ENCODE measurements at places on chromosomes 3 and 15.

GRCh38 chr15:71334873-71335272 is 219.6 kb downstream of the THSD4 start:
- DNase-seq: no peak

DNA sequence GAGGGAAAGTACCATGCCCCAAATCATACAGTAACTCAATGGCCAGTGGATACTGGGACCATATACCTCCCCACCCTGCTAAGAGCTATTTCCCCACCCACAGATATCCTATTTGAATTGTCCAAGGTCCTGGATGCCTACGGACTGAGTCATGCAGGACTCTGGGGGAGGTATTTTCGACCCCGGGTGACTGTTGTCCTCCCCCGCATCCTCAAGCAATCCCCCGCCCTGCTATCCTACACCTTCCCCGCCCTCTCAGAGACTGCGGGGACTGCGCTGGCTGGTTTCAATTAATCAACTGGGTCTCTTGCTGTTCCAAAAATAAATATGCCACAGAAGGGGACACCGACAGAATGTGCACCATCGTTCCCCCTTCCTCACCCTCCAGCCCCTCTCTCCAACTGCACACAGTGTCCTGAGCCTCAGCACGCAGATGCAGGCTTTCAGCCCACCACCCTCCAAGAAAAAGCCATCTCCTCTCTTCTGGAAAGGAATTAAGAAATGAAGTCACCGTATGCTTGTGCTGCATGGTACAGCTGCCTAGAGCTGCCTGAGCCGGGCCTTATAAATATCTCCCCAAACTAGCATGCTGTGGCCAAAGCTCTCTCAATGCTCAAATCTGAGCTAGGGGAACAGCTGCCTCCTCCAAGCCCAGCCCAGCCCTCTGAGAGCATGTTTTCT is 8.1 kb downstream of the CAV3 start:
- peak; percentile 83 for DNase-seq

GRCh38 chr15:82838096-82838735 is 28.8 kb downstream of the WHAMM start:
- no peak for DNase-seq

- no peak for DNase-seq
These were observed 219.8 kb downstream of the ULK4 start for GRCh38 chr3:41742121-41742520.

GRCh38 chr3:185824051-185825005 is 514 bp downstream of the IGF2BP2 start:
- peak; percentile 45 for DNase-seq

GRCh38 chr3:33577173-33577572 is 137.0 kb upstream of the UBP1 start:
- DNase-seq: no peak

- DNase-seq: no peak
These were observed 92.1 kb upstream of the TSPAN3 start for GRCh38 chr15:77162872-77163633.

- DNase-seq: no peak
These were observed 149.4 kb downstream of the SHOX2 start for GRCh38 chr3:157956850-157957249.

- DNase-seq: no peak
These were observed 2.0 kb downstream of the ATP10A start for GRCh38 chr15:25860885-25861866.

GRCh38 chr3:140103166-140103565 is 168.2 kb downstream of the CLSTN2 start:
- no peak for DNase-seq

GRCh38 chr3:140593766-140594165 is 84.1 kb upstream of the TRIM42 start:
- no peak for DNase-seq

DNA sequence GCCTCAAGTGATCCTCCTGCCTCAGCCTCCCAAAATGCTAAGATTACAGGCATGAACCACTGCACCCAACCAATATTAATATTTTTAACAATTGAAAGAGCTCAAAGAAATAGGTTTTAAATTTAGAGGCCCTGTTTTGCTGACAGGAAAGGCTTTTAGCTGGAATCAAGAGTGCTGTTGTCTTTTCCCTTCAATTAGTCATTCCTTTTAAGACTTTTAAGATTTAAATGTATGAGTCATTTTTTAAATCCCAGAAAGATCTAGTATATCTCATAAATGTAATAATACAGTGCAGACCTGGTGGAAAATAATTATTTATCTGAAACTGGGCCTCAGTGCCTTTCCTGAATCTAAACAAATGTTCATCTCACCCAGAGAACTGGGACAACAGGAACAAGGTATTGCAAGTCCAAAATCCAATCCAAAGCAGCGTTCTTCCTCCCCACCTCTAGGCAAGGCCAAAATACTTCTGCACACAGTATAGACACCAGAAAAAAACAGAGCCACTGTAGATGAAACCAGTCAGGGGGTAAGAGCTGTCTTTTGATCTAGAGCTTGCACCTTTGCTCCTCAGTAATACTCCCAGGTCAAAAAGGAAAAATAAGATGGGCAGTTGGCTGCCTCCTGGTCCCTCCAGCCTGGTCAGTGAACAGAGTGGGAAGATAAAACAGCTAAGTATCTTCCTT is 14.4 kb downstream of the AGTR1 start:
- DNase-seq: no peak

- DNase-seq: no peak
These were observed 2.3 kb upstream of the SYNM start for GRCh38 chr15:99102332-99103235.

GRCh38 chr3:131795390-131796090 is 239.3 kb downstream of the CPNE4 start:
- peak; percentile 81 for DNase-seq

DNA sequence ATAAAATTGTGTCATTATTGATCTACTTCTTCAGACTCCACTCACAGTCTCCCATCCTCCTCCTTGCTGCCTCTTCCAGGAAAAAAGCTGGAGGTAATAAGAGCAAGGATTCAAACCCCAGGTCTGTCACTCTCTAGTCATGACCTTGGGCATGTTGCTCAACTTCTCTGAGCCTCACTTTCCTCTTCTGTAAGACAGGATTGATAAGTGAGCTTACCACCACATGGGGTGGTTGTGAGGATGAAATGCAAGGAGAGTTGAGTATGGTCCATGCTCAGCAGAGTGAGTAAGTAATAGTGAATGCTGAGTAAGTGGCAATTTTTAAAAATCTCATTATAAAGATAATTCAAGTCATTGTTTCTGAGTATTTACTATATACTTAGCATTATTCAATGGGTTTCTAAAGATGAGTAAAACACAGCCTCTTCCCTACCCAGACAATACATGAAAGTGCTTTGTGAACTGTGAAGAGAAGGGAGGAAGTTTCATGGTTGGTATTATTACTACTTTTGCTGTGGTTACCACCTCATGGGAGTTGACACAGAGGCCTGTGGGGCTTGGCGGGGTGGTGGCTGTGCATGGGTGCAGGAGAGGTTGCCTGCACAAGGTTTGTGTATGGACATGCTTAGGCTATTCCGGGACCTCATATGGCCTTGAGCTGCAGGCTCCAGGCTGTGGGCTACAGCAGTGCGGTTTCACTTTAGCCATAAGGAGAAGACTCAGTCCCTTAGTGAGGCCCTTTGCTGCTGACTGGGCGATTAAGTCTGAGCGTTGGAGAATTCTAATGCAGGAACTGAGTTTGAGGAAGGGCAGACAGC is 30.0 kb downstream of the SLC6A11 start:
- DNase-seq: no peak

- DNase-seq: no peak
These were observed 21.6 kb downstream of the IQSEC1 start for GRCh38 chr3:13051581-13051980.

DNA sequence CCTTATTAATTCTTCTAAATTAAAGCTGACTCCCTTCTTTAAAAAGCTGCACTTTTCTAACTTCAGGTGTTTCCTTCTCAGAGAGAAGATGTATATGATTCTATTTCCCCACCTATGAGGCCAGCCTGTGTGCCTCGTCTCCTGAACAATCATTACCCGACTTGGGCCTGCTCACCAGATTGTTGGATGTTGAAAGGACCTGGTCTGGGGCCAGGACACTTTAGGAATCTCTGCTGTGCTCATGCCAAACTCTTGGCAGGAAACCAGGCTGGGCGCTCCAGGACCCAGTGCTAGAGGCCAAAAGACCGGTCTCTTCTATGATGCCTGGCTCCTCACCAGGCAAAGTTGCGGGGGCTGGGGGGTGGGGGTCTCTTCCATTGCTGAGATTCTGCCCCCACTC is 16.9 kb upstream of the LRRC31 start:
- no peak for DNase-seq

DNA sequence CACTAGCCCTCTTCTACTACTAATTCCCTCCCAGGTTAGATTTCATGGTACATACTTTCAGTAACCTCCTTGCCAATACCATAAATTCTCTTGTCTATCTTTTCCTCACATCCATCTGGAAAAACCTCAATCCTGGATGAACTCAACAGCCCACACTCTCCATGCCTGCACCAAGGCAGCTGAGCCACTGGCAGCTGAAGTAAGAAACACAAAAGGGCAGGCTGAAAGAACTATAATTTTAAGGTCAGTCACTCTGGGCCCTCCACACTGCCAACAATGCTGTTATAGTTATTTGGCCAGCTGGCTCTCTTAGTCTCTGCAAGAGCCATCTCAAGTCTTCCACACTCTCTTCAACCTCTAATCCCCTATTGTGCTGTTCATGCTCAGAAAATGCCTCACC is 15.1 kb upstream of the TIPARP start:
- DNase-seq: no peak

DNA sequence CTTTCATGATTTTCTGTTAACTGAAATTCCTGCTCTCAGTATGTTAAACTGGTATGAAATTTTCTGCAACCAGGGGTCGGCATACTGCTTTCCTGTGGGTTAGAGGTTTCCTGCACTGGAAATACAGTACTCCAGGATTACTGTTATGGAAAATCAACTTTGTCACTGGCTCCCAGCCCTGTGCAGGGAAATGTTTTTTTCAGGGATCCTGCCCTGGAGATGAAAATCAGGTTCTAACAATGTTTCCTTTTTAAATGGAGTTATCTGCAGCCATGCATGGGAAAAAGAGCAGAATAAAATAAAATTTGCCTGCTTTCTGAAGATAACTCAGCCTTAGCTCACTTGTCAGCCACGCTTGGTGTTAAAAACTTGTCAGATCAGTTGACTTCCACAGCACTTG is 220.4 kb downstream of the IL5RA start:
- no peak for DNase-seq

GRCh38 chr3:188905547-188905946 is 266.2 kb upstream of the TPRG1 start:
- no peak for DNase-seq

DNA sequence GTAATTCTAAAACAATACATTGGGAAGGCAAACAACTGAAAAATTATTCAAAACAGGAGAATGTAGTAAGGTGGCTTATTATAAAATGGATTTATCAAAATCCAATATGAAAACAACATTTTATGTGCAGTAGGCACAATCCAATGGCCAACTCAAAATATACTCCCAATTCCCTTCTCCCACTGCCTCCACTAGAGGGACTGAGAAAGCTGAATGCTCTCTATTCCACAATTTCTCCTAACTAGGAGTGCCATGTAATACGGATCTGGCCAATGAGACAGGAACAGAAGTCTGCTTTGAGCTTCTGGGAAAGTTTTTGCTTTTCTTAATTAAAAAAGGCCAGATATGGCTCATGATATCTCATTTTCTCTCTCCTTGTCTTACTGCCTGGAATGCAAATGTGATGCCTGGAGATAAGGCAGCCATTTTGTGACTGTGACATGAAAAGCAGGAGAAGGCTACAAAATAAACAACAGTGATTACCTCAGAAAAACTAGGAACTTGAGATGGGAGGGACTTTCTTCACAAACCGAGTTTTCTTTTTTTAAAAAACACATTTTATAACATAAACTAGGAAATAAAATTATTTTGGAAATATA is 18.8 kb upstream of the VGLL4 start:
- DNase-seq: no peak

DNA sequence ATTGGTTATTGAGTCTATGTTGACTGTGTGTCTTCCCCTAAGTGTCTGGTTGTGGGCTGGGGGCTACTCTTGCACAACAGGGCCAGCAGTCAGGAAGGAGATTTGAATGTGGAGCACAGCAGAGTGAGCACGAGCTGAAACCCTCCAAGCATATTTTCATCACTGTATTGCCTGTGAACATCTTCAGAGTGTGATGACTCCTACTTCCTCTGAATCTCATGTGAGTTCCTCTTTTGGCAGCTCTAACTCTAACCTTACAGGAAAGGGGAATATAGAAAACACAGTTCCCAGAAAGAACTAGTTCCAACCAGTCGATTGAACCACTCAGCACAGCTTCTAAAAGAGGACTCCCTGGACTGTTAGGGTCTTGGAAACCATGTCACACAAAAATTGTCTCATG is 211.6 kb downstream of the RAP2B start:
- no peak for DNase-seq

DNA sequence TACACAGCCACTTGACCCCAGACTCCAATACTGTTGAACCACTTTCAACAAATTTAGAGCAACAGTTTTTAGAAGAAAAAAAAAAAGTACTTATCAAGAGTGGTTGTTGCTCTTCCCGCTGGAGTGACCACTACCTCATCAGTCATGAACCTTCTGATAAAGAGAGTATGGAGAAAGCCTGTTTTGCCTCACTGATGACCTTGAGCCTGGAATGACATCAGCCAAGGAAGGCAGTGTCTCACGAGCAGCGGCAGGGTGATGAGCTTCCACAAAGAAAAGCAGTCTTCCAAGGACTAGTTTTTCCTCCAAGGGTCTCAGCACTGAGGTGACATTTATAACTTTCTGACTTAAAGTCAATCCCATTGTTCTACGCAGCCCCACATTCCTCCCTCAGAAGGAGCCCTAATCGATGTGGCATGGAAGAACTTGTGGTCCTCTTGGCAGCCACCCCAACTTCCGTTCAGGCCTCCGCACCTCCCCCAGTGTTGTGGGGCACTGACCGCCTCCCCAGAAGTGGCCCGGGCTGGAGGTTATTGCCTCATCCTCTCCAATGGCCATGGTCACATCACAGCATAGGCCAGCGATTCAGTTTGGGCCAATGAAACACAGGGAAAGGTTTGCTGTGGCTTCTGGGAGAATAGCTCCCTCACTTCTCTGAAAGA is 1.8 kb upstream of the CYP11A1 start:
- no peak for DNase-seq

DNA sequence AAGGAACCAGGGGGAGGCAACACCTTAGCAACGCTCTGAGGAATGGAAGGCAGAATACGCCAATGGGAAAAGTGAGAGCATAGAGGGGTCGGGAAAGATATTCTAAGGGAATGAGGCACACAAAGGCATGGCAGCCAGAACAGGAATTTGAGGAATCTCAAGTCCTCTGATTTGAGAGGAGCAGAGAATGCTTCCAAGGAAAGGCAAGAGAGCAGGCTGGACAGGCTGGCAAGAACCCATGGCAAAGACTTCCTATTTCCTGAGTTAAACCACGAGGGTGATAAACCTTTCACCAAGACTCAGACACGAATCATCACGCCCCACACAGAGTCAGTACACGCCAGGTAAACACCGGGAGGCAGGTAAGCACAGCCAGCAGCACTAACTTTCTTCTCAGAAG is 109.8 kb downstream of the IGF2BP2 start:
- DNase-seq: peak; percentile 44

DNA sequence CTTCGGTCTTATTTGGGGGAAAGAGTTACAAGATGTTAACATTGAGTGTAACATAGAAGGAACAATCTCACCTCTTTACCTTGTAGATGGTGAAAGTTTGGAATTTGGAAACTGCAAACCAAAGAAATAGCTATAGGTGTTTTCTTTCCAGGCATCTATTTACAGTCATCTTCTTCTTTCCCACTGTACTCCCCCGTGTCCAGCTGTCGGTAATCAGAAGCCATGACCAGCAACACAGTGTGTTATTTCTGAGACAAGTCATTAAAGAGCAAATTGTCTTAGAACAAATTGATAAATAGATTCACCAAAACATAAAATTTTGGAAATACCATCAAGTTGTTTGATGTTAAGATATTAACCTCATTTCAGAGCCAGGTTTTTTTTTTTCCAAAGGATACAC is 590.5 kb upstream of the NAALADL2 start:
- no peak for DNase-seq
